Thyroid gland (tissue), 4 donors: ENCODE measurements at places on chromosomes 11 and 22.

DNA sequence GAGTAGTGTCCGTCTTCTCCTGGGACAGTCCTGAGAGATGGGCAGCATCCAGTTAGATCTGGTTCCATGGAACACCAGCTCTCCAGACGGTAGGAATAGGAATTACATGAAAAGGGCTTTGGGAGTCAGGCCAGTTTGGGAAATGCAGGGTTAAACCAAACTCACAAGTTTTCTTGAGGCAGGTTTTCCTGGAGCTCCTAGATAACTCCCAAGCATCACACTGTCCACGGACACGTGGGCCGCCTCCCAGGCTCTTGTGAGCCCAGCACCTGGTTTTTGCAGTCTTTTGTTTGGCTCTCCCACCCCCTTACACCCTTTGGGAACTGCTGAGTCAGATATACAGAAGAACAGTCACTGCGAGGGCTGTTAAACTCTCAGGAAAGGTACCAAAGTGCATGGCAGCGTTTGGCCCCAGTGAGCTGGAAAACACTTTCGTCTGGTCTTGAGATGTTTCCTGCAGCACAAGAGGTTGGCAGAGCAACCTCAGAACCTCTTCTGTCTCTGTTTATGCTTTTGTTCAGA lies 90.0 kb downstream of the BCR start:
- peak; percentile 90 for DNase-seq

DNA sequence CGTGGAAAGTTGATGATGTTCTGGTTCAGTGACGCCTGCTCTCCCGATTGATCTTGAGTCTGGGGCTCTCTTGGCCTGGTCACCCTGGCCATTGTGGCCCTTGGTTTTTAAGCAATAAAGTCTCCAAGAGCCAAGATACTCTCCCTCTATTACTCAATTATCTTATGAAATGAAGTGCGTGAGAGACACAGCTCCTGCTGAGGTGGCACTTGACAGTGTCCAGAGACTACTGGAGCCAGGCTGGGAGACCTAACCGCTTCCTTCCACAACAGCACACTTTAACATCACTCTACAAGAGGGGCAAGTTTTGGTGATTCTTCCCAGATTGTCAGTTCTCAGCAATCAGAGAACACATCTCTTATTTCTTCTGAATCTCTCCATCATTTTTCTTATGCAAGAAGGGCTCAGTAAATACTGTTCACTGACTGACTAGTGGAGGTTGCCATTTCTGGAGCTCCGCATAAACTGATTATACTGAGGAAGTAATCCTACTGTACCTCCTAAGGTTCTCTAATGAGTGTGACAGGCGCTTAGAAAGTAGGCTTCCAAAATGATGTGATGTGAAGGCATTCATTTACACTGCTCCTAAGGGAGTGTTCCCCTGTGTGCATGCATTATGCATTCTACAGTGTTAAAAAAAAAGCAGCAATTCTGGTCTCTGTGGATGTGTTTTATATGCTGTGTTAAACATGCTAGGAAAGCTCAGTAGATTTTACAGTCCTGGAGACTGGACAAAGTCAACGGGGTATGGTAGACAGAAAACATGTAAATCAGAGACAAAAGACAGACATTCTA lies 968.0 kb downstream of the OPCML start:
- no peak for DNase-seq

- DNase-seq: no peak
Observed at GRCh38 chr11:119175493-119176077, 7.1 kb downstream of the NLRX1 start.

DNA sequence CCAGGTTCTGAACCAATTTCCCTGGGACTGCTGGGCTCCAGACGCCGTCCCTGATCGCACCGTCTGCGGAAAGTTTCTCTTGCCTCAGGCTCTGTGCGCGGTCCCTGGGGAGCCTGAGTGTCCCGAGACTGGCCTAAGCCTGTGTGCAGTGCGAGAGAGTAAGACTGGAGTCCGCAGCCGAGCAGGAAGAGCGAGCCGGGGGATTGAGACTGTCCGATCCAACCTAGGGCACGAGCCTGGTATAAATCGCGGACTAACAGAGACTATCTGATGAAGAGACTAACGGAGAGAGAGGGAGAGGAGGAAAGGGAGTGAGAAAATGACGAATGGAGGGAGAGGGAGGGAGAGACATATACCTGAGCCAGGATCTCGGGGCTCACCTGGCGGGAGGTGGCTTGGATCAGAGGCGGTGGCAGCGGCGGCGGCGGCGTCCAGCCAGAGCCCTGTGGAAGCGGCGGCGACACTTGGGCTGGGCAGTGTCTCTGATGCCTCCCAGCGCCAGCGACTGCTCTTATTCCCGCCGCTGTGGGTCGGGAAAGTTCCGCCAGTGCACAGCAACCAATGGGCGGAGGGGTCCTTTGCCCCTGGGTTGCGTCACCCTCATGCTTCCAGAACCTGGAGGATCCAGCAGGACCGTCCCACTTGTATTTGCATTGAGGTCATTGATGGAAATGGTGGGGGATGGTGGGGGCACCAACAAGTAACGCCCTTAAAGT lies at the start of gene CALCA:
TSS of gene CALCA (minus strand) at position 487 of the 716 bp plus-strand sequence. CDS start 1,159 bp downstream, outside the sequence.
- no peak for DNase-seq

GRCh38 chr22:48477031-48477721 lies 1350.5 kb downstream of the BRD1 start:
- DNase-seq: no peak

DNA sequence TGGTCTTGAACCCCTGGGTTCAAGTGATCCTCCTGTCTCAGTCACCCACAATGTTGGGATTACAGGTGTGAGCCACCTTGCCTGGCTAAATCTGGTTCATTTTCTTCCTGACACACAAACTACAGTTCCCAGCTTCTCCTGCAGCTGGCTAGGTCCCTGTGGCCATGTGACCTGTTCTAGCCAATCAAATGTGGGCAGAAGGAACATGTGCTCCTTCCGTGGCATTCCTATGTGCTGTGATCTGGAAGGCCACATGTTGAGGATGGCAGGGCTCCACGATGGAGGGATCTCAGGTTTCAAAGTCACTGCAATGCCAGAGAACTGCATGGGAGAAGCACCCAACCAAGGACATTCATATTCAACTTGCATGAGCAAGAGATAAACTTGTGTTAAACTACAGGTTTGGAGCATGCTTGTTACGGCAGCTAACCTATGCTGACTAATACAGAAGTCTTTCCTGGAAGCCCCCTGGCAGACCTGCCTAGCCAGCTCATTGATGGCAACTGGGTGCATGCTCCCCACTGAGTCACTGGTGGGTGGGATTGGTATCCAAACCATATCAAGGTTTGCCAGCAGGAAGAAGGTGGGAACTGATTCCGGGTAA lies 86.0 kb downstream of the RPS6KA4 start:
- DNase-seq: peak; percentile 7

- DNase-seq: no peak
Observed at GRCh38 chr11:117705866-117706265, 91.2 kb downstream of the DSCAML1 start.

DNA sequence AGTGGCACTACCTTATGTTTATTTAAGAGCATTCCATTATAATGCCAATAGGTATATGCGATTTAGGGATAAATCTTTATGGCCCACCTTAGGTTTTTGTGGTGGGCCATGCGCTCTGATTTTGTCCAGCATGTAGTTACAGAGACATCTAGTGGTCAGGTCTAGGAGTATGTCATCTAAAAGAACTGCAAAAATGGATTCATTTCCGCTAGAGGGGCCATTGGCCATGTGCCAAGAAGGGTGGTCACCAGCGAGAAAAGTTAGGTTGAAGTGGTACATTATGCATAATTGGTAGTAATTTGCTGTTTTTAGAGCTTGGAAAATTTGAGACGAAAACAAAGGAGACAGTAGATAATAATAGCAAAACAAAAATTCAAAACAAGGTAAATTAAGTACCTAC lies 27.7 kb downstream of the LRRC4C start:
- no peak for DNase-seq

GRCh38 chr22:32660292-32660691 lies 141.2 kb upstream of the TIMP3 start:
- DNase-seq: peak; percentile 73

- DNase-seq: peak; percentile 62
Observed at GRCh38 chr22:30947173-30947815, 21.3 kb downstream of the MORC2 start.

- no peak for DNase-seq
Observed at GRCh38 chr22:22730655-22731373, 86.4 kb downstream of the GGTLC2 start.

DNA sequence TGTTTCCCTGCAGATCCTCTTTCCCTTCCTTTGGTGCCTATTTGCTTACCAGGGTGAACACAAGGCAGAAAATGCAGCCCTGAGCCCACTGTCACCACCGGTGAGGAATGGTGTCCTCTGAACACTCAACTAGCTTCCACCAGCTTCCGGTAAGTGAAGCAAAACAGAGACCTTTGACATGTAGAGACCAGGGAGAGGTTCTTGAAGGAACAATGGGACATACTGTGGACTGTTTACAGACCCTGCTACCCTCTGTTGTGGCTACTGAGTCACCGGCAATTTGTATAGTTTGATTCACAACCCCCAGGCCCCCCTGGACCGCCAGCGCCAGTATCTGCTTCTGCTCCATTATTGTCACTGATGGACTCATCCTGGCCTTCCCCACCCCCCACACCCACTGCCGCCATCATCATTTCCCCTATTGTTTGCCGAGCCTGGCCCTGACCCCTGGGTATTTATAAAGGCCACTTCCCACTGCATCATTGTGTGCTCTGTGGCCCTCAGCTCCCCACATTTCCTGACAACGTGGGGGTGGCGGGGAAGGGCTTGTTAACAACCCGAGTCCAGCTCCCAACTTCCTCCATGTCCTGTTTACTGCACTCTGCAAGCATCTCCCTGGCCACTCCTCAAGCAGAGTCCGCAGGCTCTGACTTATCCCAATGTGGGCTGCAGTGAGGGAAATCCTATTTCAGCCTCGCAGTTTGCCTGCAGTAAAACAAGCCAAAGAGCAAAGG lies 252.9 kb downstream of the ETS1 start:
- peak; percentile 43 for DNase-seq

DNA sequence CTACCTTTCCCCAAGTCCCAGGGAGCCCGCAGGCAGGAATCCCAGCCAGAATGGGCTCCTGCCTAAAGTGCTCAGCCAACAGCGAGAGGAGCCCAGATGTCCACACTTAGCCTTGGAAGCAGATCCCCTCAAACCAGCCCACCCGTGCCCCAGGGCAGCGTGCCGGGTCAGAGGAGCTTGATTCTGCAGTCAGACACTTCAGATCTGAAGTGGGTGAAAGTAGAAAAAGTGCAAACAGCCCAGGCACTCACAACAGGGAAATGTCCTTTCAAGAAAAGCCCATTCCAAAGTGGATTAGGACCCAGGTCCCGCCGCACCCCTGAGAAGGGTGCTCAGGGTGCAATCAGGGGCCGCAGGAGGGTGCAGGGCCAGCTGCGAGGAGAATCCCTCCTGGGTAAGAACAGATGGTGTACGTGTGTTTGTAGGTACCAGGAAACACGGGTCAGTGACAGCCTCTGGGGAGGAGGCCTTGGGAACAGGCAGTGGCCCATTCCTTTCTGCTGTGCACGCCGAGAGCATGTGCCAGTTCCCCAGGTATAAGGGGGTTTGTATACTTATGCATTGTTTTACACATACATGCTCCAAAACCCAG lies 17.7 kb downstream of the ELFN2 start:
- peak; percentile 7 for DNase-seq
